RKO (cell line): ENCODE measurements at places on chromosomes 6 and 20.

DNA sequence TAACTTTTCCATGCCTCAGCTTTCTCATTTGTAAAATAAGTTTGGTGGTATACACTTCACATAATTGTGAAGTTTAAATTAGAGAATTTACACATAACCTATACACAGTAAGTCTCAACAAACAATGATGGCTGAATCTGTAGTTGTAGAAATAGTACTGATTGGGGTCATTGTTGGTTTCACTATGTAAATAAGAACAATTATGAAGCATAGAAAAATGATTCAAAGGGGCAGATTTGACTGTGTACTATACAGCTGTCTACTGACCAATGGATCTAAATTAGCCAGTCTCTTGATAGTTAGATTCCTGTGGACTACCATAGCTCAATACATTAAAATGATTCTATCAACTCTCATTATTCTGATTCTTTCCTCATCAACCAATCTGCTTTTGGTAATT lies 181.1 kb upstream of the STXBP5 start:
- no peak for DNase-seq

DNA sequence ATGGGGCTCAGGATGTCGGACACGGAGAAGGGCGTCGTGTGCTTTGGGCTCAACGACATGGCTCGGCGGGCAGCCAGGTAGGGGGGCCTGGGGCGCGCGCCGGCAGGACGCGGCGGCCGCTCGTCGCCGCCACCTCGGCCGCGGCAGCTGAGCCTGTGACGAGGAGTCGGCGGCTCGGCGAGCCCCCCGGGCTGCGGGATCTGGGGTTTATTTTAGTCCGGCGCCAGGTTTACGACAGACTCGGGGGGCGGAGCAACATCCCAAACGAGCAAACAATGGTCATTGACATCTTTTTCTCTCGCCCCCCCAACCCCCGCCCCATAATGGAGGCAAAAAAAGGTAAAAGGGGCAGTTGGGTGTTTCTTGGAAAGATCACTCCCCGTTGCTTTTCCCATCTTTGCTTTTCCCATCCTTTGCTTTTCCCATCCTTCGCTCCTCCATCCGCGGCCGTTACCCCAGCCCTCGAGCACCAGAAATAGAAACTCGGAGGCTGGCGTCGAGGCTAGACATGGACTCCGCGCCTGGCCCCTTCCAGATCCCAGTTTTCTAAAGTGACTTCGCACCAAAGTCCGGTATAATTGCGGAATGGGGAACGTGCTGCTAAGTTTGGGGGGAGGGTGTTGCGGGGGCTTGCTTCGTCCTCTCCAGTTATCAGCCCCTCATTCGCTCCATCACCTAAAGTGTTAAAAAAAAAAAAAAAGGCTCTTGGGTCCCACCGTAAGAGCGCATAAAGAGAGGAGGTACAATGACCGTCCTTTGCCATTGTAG lies at the start of gene NKX2-4:
TSS of gene NKX2-4 (minus strand) at position 186 of the 768 bp plus-strand sequence. CDS start at position 59, 127 bp downstream.
- DNase-seq = no peak

DNA sequence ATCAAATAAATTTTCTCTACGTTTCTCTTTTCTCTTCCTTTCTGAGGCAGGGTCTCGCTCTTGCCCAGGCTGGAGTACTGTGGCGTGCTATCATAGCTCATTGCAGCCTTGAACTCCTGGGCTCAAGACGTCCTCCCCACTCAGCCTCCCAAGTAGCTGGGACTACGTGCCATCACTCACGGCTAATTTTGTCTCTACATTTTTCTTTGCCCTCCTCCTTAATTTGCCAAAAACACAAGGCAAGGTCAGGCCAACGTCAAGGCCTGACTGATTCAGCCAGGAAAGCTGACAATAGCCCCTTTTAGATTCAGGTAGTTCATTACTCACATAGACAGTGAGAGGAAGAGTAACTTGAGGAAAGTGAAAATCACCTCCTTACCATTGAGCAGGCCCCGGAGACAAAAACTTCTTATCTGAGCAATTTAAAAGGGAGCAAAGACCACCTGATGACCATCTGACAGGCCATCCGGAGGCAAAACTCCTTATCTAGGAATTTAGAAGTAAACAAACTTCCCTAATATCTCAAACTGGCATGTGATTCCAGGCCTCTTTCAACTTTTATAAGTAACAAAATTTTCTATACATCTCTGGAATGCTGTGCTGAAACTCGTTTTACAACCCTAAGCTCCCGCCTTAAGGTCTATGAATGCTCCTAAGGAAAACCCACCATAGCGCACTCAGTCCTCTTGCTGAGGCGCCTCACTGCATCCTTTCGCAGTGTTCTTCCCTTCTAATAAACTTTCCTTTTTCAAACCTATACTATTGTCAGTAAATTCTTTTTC lies 42.1 kb upstream of the SRPK1 start:
- DNase-seq = no peak

GRCh38 chr6:162226803-162227202 lies 500.8 kb downstream of the PRKN start:
- no peak for DNase-seq

- no peak for DNase-seq
These were observed 52.6 kb upstream of the SLC22A1 start for GRCh38 chr6:160069050-160069454.

DNA sequence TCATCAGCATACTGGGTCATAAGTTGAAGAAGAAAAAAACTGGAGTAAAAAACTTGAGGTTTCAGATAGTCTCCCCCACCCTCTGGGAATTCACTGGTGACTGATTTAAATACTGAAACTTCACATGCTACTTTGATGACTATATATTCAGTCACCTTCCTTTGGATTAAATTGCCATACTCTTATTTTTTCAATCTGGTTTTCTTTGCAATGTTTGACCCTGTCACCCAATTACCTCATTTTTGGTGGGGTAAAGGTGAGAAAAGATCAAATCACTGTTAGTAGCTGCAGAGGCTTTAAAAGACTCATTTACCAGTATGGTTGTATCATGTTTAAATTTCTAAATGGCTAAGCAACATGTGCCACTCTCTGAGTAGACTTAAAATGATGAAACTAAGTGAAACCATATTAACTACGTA lies 862.7 kb upstream of the FLRT3 start:
- DNase-seq = no peak

GRCh38 chr6:169111203-169111602 lies 142.4 kb downstream of the THBS2 start:
- no peak for DNase-seq

- peak; percentile 72 for DNase-seq
These were observed 317.1 kb downstream of the ESR1 start for GRCh38 chr6:152124429-152125074.
